CD4-positive, alpha-beta T cell (primary cell): ENCODE measurements at places on chromosomes 7 and 10. TPM values are rescaled to one million over a fixed set of nuclear protein-coding genes. Genes with fewer than 3 reads are reported as not detected.
A peak's percentile ranks its signal among the peaks of the same experiment; 100 is the strongest.

ZCCHC24 gene
- total RNA-seq: 0.67 TPM

CLDN3 gene
- not detected for total RNA-seq

GRCh38 chr7:141522657-141523342 lies 28.4 kb upstream of the AGK start:
- DNase-seq: no peak

DNA sequence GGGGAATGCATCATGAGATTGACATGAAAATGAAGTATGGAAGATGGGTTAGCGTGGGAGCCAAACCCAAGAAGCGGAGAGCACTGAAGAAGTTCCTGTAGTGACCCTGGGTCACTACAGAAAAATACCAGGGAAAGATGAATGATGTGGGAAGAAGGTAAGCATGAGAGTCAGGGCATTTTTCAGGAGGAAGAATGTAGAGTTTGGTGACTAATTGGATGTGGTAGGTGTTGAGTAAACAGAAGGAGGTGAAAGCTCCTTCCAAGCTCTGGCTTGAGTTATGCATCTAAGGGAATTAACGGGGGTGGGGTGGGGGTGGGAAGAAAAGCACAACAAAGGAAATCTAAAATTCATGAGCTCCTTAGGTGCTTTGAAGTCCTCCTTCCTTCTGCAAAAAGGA lies 238.1 kb upstream of the AOAH start:
- no peak for DNase-seq

GPC2 gene
- 18.7 TPM for total RNA-seq

DNA sequence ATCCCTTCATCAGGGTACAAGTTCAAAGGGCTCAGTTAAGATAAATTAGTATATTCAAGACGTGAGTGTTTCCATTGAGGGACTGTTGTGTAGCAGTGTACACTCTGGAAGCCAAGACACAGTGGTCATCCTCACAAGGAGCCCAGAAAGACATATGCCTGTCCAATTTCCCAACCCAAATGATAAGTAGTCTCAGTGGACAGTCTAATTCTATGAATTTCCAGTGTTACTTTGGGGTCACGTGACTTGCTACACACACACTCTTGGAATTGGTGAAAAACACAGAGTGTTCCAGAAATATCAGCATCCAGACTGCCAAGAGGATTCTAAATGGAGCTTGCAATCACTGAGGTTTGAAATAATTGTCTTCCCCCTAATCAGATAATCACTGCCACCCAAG lies 365.1 kb downstream of the WDR11 start:
- no peak for DNase-seq

PPP1R9A gene
- not detected for total RNA-seq

SPDYE1 gene
- not detected for total RNA-seq

DNA sequence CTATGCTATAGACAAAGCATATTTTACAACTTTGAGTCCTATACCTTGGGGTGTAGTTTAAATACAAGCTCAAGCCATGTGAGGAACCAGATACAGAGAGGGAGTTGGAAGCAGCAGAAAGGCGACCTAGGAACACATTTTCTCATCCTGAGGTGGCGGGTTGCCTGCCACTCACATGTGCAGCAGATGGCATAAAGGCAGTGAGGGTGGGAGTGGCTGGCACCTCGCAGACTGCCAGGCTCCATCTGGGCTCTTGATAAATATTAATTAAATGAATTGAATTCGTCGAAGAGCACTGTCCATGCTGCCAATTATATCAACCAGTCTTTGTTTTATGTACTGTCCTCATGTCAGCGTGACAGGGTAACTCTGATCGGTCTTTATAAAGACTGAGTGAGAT lies 79.0 kb upstream of the SEMA3C start:
- DNase-seq: no peak

- DNase-seq: no peak
Measured at GRCh38 chr7:105875505-105875904, 894 bp downstream of the ATXN7L1 start.

RBP4 gene
- total RNA-seq: not detected

DNA sequence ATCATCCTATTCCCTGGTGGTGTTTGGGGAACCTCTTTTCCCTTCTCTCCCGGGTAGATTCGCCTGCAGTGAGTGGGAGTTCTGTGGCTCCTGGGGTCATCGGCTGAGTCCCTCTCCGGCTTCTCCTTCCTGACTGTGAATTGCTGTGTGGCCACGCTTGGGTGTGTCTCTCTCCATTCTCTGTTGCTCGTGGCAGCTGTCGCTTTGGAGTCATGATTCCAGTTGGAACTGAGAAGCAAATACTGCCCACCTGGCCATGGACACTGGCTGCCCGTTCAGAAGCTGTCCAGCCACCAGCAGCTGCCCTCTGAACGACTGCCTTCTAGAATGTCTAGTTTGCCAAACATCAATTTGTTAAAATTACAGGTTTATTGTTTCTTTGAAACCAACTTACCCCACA lies 23.1 kb upstream of the PITRM1 start:
- DNase-seq: no peak

DNA sequence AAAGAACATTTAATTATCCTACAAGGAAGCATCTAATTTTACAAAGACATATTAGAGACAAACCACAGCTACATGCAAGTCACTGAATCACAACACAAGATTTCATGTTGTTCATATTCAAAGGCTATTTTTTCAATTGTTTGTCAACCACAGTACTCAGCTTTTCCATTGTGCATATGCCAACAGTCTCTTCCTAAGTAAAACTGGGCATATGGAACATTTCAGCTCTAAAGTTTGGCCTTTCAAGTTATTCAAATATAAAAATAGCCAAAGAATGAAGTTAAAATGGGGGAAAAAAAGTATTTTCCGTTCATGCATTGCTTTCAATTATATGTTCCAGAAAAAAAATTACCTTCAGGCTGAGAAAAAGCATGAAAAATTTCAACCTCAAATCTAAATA lies 537.9 kb downstream of the PLXDC2 start:
- DNase-seq: no peak

- DNase-seq: no peak
Measured at GRCh38 chr7:44395067-44395466, 69.7 kb upstream of the CAMK2B start.

GRCh38 chr7:121793716-121794115 lies 79.2 kb upstream of the PTPRZ1 start:
- DNase-seq: no peak

DNA sequence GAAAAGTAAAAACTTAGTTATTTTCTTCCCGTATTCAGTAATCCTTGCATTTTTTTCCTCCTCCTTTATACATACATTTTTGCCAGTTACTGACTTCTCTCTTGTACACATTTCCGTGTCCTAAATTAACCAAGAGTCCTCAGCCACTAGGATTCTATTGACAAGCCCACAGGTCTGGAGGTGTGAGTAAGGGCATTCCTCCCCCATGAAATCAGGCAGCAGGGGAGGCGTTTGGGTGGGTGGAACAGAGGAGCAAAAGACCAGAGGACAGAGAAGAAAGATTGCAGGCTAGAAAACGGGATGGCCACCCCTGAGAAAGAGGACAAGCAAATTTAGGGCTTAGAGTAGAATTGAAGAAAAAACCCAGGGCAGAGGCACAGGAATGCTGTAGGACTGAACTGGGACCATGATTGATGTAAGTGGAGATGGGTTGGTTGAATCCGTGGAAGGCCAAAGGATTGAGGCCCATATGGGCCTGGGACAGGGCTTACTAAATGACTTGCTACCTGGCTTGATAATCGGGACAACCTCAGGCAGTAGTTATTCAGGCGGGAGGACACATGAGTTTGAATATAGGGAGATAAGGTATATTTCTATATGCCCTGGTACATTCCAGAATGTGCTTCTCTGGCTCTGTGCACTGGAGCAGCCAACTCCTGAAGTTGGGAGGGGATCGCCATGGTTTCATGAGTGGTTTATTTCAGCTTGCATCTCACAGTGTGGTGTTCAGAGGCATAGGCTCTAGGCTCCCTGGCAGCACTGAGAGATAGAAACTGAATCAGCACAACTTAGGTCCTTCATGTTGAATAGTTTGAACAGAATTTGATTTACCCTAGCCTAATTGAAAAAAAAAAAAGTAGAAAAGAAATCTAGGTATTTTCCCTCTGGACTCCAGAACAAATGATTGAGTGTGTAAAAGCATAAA lies 28.0 kb downstream of the IKZF1 start:
- no peak for DNase-seq

GRCh38 chr10:84114088-84114667 lies 25.1 kb upstream of the GHITM start:
- no peak for DNase-seq

DNA sequence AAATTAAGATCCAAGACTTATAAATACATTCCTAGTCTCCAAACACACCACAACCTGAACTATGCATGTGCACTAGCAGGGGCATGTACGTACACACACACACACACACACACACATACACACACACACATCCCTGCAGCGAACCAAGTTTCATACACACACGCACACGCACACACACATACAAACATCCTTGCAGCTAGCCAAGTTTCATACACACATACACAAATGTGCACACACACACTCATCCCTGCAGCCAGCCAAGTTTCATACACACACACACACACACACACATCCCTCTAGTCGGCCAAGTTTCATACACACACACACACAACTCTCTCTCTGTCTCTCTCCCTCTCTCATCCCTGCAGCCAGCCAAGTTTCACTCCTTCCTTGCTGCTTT lies 82.7 kb upstream of the WIPF3 start:
- peak; percentile 0 for DNase-seq

DNA sequence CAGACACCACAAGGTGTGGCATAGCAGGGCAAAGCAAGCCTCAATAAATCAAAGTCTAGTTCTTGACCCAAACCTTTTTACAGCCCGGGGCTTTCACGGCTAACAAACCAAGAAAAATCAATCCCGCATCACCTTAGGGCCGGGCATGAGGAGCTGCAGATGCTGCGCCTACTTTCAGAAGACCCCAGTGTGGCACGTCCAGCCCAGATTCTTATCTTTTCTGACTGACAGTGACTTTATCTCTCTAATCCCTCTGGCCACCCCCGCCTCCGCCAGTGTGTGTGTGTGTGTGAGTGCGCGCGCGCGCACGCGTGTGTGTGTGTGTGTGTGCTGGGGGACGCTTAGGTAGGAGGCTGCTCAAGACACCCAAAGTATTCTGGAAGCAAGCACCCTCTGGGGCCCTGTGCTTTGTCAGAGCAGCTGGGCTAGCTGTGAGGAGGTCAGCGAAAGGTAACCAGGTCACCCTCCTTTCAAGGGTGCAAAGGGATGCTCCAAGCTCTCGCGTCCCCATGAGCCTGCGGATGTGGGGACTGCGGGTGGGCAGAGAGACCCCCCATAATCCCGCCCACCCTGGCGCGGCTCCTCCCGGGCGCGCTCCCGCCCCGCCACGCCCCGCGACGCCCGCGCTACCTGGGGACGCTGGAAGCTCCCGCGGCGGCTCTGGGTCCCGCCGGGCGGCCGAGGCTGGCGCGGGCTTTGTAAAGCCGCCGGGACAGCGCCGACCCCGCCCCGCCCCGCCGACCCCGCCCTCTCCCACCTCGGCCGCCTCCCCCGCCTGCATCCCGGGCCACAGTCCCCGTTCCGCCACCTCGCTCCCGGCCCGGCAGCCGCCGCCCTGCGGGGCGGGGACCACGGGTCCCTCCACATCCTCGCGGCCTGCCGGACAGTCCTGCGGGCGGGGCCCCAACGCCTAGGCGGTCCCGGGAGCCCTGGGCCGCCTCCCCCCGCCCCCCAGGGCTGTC lies 57.1 kb upstream of the RHOBTB1 start:
- DNase-seq: no peak

DNA sequence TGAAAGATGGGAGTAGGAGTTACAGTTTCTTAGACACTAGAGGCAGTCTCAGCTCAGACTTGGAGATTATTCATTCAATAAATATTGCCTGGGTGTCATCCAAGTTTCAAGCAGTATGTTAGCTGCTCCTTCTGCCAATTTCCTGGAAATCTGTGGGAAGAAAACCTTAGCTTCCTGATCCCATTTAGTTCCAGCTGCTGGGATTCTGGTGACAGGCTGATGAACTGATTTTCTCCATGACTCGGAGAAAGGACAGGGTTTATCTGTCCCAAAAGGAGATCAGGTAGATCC lies 95.8 kb downstream of the CLEC2L start:
- no peak for DNase-seq

- DNase-seq: no peak
Measured at GRCh38 chr10:69869291-69869961, 67.7 kb downstream of the COL13A1 start.

POU6F2 gene
- not detected for total RNA-seq

DNA sequence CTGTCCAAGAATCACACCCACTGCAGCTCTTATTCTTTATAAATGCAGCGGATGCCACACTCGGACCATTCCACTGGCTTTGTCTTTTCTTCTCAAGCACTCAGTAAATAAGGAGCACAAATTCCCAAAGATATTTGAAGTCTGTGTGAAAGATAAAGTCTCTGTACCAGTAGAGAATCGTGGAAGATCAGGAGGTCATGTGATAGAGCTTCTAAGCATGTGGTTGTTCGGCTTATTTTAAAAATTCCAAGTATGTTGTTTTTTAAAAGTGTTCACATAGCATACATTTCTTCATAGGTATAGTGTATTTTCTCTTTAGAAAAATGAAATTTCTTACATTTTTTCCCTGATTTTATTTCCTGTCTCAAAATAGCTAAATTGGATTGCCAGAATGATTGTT lies 75.8 kb downstream of the NOC3L start:
- DNase-seq: no peak
